ENCODE measurements at places on chromosomes 16 and 17.

DNA sequence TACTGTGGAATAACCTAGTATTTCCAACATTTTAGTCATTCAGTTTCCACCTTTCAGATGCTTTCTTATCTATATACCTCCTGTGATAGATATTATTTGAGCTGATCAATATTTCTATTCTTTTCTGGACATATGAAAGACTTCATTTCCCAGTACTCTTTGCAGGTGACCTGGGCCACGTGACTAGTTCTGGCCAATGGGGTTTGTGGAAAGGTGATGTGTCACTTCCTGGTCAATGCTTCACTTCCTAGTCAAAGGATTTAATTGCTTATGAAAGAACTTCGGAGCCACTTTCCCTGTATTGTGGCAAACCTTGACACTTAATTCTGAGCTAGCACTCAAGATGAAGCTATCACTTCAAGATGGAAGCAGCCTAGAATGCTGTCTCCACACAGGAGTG, 248.9 kb upstream of the FOXF1 start:
- H3K27ac ChIP-seq = no peak overlapping the region
- no peaks in the 10 kb centered on the region for H3K36me3 ChIP-seq
- H3K27me3 ChIP-seq = no peaks in the 10 kb centered on the region
- H3K4me1 ChIP-seq = peaks cover 2% of the 10 kb centered on the region

DNA sequence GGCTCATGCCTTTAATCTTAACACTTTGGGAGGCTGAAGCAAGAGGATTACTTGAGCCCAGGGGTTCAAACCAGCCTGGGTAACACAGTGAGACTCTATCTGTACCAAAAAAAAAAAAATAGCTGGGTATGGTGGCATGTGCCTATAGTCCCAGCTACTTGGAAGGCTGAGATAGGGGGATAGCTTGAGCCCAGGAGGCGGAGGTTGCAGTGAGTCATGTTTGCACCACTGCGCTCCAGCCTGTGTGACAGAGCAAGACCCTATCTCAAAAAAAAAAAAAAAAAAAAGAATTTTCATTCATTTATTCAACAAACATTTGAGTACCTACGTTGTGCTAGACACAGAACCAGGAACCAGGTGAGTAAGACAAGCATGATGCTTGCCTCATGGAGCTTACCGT, 73.6 kb upstream of the MRTFB start:
- DNase-seq = no peak
- no peaks in the 10 kb centered on the region for H3K36me3 ChIP-seq

GRCh38 chr17:76199469-76199868, 40.8 kb downstream of the RNF157 start:
- no peaks in the 10 kb centered on the region for H3K27me3 ChIP-seq
- no peak overlapping the region for H3K27ac ChIP-seq
- no peaks in the 10 kb centered on the region for H3K36me3 ChIP-seq
- no peak for DNase-seq
- H3K4me3 ChIP-seq = no peak overlapping the region

DNA sequence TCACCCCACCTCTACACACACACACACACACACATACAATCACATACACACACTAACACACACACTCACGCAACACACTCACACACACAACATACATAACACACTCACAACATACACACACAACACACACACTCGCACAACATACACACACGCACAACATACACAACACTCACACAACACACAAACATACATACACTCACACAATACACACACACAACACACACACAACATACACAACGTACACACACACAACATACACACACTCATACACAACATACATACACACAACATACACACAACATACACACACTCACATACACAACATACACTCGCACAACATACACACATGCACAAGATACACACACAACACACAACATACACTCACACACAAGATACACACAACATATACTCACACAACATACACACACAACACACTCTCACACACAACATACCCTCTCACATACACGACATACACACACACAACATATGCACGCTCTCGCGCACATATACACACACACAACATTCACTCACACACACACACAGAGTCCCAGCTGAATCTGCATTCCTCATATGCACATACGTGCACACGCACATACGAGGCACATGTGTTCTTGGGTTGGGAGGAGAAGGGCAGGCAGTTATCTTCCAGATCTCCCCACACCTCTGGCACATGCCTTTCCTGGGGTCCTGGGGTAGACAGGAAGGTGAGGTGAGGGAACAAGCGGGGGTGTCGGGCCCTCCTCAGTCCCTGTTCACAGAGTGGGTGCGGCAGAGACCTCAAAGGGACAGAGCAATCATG, 1.1 kb downstream of the ASGR2 start:
- H3K4me3 ChIP-seq = no peak overlapping the region
- H3K4me1 ChIP-seq = no peaks in the 10 kb centered on the region
- no peak for DNase-seq
- H3K27ac ChIP-seq = no peak overlapping the region
- no peaks in the 10 kb centered on the region for H3K27me3 ChIP-seq

- peaks cover 38% of the 10 kb centered on the region for H3K4me1 ChIP-seq
- H3K27ac ChIP-seq = peak overlapping the region; percentile 77
Observed at GRCh38 chr17:57881143-57881542, 31.3 kb upstream of the MRPS23 start.

DNA sequence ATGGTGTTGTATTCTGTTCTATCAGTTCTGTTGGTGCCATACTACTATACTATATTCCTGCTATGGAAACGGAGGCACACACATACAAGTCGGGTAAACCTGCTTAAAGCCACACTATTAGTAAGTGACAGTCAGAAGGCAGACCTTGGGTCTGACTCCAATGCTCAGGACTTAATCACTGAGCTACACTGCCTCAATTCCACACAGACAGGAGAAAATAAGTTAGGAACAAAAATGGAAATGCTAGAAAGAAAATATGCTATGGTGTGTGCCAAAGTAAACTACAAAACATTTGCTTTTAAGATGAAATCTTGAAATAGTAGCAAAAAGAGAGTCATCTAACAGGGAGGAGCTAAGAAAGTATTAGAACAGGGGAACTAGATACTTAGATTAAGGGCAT, 48.1 kb downstream of the MYO1D start:
- H3K27me3 ChIP-seq = no peaks in the 10 kb centered on the region
- no peak for DNase-seq
- no peak overlapping the region for H3K4me3 ChIP-seq
- no peaks in the 10 kb centered on the region for H3K4me1 ChIP-seq
- no peaks in the 10 kb centered on the region for H3K36me3 ChIP-seq
- H3K27ac ChIP-seq = no peak overlapping the region

- no peak overlapping the region for H3K27ac ChIP-seq
- peaks cover 6% of the 10 kb centered on the region for H3K4me1 ChIP-seq
- no peak overlapping the region for H3K4me3 ChIP-seq
- no peaks in the 10 kb centered on the region for H3K36me3 ChIP-seq
Observed at GRCh38 chr17:59330053-59330942, 1.2 kb upstream of the YPEL2 start.

GRCh38 chr16:29925781-29926710, at the start of gene KCTD13:
Gene KCTD13 (minus strand): TSS chr16:29926226. CDS start chr16:29926033, 193 bp downstream.
- peak within 1 kb of the TSS; percentile 90 for H3K27ac ChIP-seq
- DNase-seq = peak; percentile 79
- peak within 1 kb of the TSS; percentile 87 for H3K4me3 ChIP-seq
- H3K27me3 ChIP-seq = no peaks in the 10 kb centered on the region
- H3K36me3 ChIP-seq = no peaks in the 10 kb centered on the region

DNA sequence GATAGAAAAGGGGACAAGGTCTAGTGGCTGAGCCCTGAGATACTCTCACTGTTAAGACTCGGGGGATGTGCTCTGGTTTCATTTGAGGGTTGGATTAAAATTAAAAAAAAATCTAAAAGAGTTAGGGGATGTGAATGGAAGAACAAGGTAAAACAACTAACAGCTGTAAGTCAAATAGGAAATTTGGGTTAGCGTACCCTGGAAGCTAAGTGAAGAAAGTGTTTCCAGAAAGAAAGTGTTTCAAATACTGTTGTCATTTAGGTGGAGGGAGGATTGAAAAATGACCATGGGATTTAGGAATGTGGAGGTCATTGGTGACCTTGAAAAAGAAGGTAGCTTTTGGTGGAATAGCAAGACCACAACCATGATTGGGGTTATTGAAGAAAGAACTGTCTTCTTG, 37.7 kb downstream of the PPM1D start:
- DNase-seq = no peak
- no peak overlapping the region for H3K27ac ChIP-seq
- H3K36me3 ChIP-seq = no peaks in the 10 kb centered on the region
- no peaks in the 10 kb centered on the region for H3K4me1 ChIP-seq
- no peak overlapping the region for H3K4me3 ChIP-seq

DNA sequence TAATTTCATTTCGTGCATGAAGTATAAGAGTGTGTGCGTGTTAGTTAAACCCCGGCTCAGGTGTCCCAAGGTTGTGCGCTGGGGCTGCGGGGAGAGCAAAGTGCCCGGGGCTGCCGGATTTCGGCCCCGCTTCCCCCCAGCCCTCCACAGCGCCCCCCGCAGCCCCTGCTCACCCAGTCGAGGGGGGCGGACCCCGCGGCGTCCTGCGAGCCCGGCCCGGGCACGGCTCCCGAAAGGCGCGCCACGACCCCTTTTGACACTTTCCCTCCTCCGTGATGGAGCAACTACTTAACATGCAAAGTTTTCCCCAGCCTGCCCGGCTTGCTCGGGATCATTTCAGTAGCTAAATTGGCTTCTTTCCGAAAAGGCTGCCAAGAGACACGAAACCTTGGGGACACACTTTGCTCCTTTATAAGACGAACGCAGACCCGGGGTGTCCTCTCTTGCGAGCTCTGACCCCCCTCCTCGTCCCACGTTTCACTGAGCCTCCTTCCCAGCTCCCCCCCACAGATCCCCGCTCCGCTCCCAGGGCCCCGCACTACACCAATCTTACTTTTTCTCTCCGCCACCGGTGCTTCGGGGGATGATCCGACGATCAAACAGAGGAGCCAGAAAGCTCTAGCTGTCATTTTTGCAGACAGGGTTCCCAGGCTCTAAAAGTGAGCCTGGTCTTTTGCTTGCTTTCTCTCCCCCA, 552 bp downstream of the C17orf58 start:
- H3K27me3 ChIP-seq = no peaks in the 10 kb centered on the region
- peak overlapping the region; percentile 74 for H3K4me3 ChIP-seq
- DNase-seq = peak; percentile 14
- no peak overlapping the region for H3K27ac ChIP-seq
- peaks cover 9% of the 10 kb centered on the region for H3K4me1 ChIP-seq
- H3K36me3 ChIP-seq = no peaks in the 10 kb centered on the region

- no peaks in the 10 kb centered on the region for H3K27me3 ChIP-seq
- peak overlapping the region; percentile 57 for H3K27ac ChIP-seq
- H3K36me3 ChIP-seq = no peaks in the 10 kb centered on the region
- no peak overlapping the region for H3K4me3 ChIP-seq
Observed at GRCh38 chr17:20063665-20064648, 54.8 kb downstream of the SPECC1 start.

- no peaks in the 10 kb centered on the region for H3K27me3 ChIP-seq
- no peaks in the 10 kb centered on the region for H3K4me1 ChIP-seq
- no peaks in the 10 kb centered on the region for H3K36me3 ChIP-seq
- peak; percentile 67 for DNase-seq
Observed at GRCh38 chr17:56096026-56096810, 57.1 kb upstream of the ANKFN1 start.

- H3K27ac ChIP-seq = no peak overlapping the region
- no peaks in the 10 kb centered on the region for H3K36me3 ChIP-seq
- H3K4me1 ChIP-seq = no peaks in the 10 kb centered on the region
- no peaks in the 10 kb centered on the region for H3K27me3 ChIP-seq
Observed at GRCh38 chr17:69716556-69716955, 302.1 kb downstream of the MAP2K6 start.

DNA sequence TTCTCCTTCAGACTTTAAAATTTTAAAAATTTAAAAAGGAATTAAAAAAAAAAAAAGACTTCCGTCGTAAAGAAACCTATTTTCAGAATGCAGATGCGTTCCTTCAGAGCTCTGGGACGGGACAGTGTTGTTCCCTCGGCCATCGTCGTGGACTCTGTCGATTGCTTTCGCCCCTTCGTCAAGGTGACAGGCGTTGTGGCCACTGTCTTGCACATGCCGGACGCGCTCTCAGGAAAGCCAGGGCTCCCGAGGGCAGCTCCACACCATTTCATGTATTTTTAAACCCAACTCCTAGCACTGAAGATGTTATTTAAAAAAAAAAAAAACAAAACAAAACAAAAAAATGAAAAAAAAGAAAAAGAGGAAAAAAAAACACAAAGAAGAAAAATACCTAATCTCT, 22.3 kb downstream of the TMC6 start:
- H3K4me1 ChIP-seq = no peaks in the 10 kb centered on the region
- DNase-seq = no peak
- no peaks in the 10 kb centered on the region for H3K36me3 ChIP-seq
- H3K4me3 ChIP-seq = no peak overlapping the region

DNA sequence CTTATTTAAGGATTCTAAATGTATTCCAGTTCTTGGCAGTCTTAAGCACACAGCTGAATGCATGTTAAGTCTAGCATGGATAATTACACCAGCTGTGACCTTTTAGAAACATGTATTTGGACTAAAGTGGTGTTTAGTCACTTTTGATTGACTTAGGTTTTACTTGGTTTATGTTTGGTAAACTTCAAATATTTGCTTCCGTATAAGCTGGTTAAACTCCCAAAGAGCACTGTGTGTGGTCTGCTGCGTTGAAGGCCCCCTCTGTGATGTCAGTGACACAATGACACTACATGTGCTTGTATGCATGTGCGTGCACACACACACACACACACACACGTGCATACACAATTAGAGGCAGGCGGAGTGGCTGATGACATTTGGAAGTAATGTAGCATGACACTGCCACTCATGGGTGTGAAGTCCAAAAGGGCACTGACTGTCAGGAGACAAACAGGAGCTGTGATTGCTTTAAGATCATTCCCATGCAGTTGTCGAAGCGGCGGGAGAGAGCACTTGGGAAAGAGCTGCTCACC, 156.1 kb upstream of the CDH13 start:
- no peak overlapping the region for H3K27ac ChIP-seq
- no peaks in the 10 kb centered on the region for H3K36me3 ChIP-seq
- H3K4me3 ChIP-seq = no peak overlapping the region
- no peaks in the 10 kb centered on the region for H3K27me3 ChIP-seq

GRCh38 chr17:1800712-1801111, 29.0 kb downstream of the SMYD4 start:
- H3K36me3 ChIP-seq = peaks cover 4% of the 10 kb centered on the region
- DNase-seq = no peak
- no peaks in the 10 kb centered on the region for H3K4me1 ChIP-seq
- no peak overlapping the region for H3K4me3 ChIP-seq
- H3K27ac ChIP-seq = no peak overlapping the region

DNA sequence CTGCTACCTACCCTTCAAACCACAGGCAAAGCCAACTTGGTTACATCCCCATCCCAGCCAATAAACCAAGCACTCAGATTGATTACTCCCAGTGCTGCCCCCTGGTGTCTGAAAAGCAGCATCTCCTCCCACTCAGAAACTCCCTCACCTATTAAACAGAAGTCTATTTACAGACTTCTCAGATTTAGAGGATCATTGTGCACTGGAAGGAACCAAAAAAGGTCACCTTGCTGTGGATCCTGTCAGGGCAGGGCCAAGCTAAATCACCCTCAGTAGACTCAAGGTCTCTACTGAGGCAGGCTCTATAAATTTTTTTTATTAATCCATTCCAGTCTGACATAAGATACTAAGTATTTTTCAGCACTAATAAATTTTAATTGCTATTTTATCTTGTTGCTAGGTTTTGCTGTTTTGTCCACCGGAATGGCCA, 17.6 kb downstream of the HIGD1B start:
- peak overlapping the region; percentile 69 for H3K27ac ChIP-seq
- H3K27me3 ChIP-seq = no peaks in the 10 kb centered on the region
- H3K4me1 ChIP-seq = peaks cover 3% of the 10 kb centered on the region
- DNase-seq = peak; percentile 80
- no peak overlapping the region for H3K4me3 ChIP-seq

Data from fibroblast of lung (primary cell).